ENCODE measurements at places on chromosomes 1 and 21. TPM values are rescaled to one million over a fixed set of nuclear protein-coding genes. Genes with fewer than 3 reads are reported as not detected.

- DNase-seq = no peak
These were observed 14.7 kb downstream of the COQ8A start for GRCh38 chr1:226954777-226955176.

- no peak for DNase-seq
These were observed 184.1 kb downstream of the RASAL2 start for GRCh38 chr1:178277793-178278530.

C21orf91 gene
- total RNA-seq = 7.0 TPM

DNA sequence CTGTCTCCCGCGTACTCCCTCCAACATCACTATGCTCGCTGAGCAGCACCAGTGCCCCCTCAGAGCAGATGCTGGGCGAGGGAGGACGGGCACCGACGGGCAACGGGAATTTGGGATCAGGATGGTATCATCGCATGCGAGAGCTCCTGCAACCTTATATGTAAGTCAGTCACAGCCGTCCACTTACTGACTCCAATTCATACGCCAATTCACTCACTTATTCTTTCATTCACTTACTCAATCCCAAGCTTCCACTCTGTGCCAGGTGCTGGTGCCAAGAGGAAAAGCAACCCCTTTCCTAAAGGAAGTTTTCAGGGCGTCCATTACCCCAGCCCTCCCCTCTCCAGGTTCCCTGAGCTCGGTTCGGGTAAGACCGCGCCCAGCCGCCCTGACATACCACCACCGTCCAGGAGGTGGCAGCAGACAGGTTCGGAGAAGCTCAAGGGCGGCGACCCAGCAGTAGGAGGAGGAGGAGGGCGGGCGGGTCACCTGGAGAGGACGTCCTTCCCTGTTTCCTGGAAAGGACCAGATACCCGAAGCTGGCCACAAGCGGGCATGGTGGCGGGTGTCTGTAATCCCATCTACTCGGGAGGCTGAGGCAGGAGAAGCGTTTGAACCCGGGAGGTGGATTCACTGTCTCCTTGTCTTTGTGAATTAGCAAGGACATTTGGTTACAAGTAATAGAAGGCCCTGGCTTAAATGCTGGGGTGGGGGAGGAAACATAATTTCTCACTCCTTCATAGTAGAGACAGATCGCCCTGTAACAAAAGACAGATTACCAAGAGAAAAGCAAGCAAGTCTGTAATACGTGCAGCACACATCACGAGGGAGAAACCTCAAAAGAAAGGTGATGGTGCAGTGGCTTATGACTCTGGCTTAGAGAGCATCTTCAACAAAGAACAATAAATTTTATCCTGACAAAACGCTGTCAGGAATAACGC, 7.6 kb upstream of the IL22RA1 start:
- DNase-seq = peak; percentile 84

DNA sequence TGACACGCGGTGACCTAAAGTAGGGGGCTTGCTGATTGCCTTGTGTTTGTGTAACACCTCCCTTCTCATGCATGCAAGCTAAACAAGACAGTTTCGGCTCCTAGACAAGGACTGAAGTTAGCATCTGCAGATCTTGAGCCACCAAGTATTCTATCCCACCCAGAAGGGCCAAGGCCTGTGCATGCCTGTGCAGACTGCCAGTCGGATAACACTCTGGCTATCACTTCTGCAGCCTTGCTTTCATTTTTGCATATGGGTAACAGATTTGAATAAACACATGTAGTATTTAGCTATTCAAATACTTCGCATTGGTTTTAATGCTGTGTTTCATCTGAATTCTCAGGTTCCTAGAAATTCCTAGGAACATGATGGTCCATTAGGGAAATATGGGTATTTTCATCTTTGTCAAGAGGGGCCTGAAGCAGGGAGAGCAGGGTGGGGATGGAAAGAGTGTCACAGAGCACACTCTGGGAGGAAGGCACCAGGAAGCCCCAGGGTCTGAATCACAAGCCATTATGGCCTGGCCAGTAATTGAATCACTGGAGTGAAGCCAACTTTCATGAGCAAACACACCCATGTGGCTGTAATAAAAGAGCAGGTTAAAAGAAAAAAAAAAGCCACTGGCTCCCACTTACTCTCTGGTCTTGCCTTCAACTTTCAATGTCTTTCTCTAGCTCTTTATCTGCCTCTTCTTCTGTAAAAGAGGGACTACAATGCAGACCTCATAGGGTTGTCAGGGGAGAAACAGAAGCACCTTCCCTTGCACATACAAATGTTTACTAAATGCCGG, 28.3 kb downstream of the GADD45A start:
- peak; percentile 93 for DNase-seq
